ENCODE measurements at places on chromosomes 6 and 20. TPM values are rescaled to one million over a fixed set of nuclear protein-coding genes. Genes with fewer than 3 reads are reported as not detected.

The NKAIN2 gene
- not detected for total RNA-seq

The CFAP61 gene
- total RNA-seq = not detected

The PBOV1 gene
- not detected for total RNA-seq

The UNC5CL gene
- 1.7 TPM for total RNA-seq

The TNNC2 gene
- total RNA-seq = not detected

The FAM8A1 gene
- 31.0 TPM for total RNA-seq

The MYCT1 gene
- 66.4 TPM for total RNA-seq

The DLK2 gene
- 0.38 TPM for total RNA-seq

The DNAH8 gene
- total RNA-seq = 6.3 TPM

The MOCS1 gene
- 5.0 TPM for total RNA-seq

The COMMD7 gene
- total RNA-seq = 40.7 TPM

The SPTLC3 gene
- 3.3 TPM for total RNA-seq

The DUSP15 gene
- 2.8 TPM for total RNA-seq

The SLC17A1 gene
- total RNA-seq = not detected

The SPACA1 gene
- total RNA-seq = not detected

The ZNF311 gene
- total RNA-seq = 2.4 TPM

The TBC1D22B gene
- total RNA-seq = 8.7 TPM

The CST5 gene
- total RNA-seq = not detected

The CD40 gene
- 52.8 TPM for total RNA-seq

The TRIM40 gene
- total RNA-seq = not detected

The DZANK1 gene
- total RNA-seq = 4.1 TPM

The DSP gene
- 10.0 TPM for total RNA-seq

The IER3 gene
- 40.2 TPM for total RNA-seq

Measured in spleen (tissue), 13 donors.